ENCODE measurements at places on chromosomes 2 and 18.

- DNase-seq = peak; percentile 56
These were observed 1029.1 kb upstream of the KLHL29 start for GRCh38 chr2:22355816-22356433.

DNA sequence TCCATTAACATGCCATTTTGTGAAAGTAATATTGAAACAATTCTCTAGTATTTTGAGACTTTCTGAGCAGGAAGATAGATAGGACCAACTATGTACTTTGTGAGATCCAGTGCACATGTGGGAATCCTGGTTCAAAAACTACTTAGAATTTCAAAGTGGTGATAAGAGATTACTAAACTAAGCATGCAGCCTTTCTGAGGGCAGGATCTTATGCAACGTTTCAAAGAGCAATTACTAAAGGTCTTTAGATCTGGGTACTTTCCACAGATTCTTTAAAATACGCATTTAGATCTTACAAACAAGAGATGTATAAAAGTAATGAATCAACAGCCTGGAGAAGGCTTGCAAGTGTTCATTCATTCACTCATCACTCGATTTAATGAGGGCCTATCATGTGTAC is 124.4 kb upstream of the TRIB2 start:
- no peak for DNase-seq

DNA sequence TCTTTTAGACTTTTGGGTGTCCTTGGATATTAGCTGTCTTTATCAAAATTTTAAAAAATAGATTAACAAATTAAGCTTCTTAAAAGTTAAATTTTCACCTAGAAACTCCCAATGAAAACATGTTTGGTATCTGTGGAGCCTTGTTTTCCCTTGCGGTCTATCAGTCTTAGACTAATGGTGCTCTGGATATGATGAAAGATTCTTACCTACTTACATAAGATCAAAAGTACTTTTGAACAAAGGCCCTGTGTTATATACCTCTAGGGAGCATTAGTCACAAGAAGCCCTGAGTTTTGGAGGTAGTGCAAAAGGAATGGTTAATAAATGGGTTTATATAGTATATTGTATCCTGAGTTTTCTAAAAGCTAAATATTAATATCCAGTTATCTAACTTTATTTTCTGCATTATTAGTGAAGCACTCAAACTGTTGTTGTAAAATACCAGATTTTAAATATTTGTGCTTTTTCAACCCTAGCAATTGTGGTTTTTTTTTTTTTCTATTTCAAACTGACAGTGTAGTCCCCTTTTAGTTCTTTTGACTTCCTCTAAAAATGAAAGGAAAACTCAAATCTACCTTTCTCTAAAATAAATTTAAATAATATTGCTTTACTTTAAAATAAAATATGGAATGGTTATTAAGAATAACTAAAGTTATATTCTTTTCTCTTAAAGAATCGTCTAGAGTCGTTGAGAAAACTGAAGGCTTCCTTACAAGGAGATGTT is 18.1 kb downstream of the NDC80 start:
- peak; percentile 32 for DNase-seq

- no peak for DNase-seq
These were observed 22.1 kb upstream of the CATIP start for GRCh38 chr2:218334531-218334930.

- peak; percentile 63 for DNase-seq
These were observed 647 bp downstream of the CCDC121 start for GRCh38 chr2:27627963-27628766.

DNA sequence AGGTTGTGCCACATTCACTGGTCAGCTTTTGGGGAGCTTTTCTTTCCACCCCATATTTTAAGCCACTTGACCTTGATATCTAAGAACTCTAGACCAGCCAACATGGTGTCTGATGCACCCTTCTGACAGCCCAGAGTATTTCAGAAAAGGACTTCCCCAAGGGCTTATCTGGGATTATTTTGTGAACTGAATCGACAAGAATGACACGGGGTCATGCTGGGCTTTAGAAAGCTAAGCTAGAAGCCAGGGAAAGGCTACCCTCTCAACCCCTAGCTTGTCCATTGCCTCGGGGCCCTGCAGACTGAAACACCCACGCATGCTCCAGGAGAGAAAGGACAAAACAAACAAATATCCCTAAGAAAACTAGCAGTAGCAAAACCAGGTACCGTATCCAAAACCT is 16.0 kb downstream of the SLC4A5 start:
- no peak for DNase-seq

- no peak for DNase-seq
These were observed 88.5 kb upstream of the COPS8 start for GRCh38 chr2:236997069-236997715.

Data from urothelium cell line (cell line).